Stimulated activated CD4-positive, alpha-beta T cell treated with anti-CD3 and anti-CD28 coated beads, Interleukin-2, amount 100 ng/mL, for 24 hours (primary cell): ENCODE measurements at places on chromosomes 12 and 14.

DNA sequence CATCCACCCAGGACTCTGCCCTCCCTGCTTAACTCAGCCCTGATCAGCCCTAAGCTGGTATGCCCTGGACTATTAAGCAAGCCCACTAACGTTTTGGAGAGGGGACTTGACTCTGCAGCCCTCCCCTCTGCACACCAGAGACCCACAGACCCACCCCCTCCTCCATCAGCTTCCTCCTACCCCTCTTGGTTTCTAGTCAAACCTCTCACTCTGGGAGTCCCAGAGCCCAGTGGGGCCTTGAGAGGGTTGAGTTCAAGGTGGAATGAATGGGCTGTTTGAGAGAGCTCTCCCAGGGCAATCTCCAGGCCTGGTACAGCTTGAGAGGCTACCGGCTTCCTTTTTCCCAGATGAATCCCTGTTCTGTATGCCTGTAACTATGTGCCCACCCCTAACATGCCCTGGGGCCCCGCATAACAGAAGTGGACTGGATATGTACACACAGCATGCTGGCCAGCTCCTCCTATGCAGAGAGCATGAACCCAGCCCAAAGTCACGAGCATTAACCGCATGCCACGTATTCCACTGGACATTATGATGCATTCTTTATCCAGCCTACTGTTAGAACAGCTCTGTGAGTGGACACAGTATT is 43.6 kb downstream of the IRF2BPL start:
- DNase-seq: no peak

GRCh38 chr12:105986779-105987684 is 151.7 kb downstream of the NUAK1 start:
- no peak for DNase-seq

- no peak for DNase-seq
Measured at GRCh38 chr12:3420693-3421092, 70.3 kb upstream of the PRMT8 start.

- DNase-seq: no peak
Measured at GRCh38 chr12:24850496-24850895, 98.4 kb downstream of the BCAT1 start.

- no peak for DNase-seq
Measured at GRCh38 chr12:113476176-113476986, 4.7 kb upstream of the LHX5 start.

- no peak for DNase-seq
Measured at GRCh38 chr14:71541271-71541670, 391.0 kb upstream of the RGS6 start.

GRCh38 chr14:78018283-78018682 is 151.9 kb upstream of the NRXN3 start:
- no peak for DNase-seq

DNA sequence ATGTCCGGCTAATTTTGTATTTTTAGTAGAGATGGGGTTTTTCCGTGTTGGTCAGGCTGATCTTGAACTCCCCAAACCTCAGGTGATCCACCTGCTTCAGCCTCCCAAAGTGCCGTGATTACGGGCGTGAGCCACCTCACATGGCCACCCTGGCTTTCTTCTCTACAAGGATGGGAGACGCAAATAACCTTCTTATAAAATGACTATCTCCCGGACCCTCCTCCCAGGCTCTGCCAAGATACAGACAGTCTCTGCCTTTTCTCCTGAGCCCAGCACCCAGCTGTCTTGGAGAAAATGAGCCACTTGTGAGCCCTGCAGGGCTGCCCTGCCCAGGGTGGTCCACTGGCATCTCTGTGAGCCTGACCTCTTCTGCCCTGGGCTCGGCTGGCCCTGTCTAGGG is 34.7 kb upstream of the RBM19 start:
- DNase-seq: no peak

- no peak for DNase-seq
Measured at GRCh38 chr12:65586796-65587195, 237.5 kb upstream of the HMGA2 start.

DNA sequence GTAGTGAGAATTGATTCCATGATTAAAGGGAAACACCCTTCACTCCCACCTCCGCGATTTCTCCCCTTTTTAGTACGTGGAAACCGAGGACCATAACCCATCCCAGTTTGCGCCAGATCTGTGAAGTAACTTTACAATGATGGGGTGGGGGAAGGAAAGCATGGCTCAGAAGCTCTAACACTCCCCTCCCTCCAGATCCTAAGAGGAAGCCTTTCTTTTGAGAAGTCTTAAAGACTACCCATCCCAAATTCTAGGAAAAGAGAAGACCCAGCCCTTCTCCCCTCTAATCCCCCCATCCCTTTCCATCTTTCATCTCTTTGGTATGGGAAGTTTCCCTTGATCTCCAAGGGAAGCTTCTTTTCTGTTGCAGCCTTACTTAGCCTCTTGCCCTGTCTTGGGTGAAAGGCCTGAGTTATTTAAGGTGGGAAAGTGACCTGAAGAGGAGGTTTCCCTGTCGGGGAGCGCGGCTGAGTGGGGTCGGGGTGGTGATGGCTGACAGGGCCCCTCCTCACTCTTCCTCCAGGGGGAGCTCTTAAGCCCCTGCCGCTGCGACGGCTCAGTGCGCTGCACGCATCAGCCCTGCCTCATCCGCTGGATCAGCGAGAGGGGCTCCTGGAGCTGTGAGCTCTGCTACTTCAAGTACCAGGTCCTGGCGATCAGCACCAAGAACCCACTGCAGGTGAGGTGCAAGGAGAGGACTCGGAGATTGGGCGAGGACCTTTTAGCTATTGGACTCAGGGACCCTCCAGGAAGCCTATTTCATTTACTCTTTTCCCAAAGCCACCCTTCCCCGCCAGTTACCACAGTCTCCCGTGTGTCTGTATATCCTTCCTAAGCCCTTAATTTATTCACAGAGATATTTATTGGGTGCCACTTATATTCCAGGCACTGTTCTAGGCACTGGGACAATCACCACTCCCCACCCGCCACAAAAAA is 1.8 kb downstream of the MARCHF9 start:
- peak; percentile 77 for DNase-seq

DNA sequence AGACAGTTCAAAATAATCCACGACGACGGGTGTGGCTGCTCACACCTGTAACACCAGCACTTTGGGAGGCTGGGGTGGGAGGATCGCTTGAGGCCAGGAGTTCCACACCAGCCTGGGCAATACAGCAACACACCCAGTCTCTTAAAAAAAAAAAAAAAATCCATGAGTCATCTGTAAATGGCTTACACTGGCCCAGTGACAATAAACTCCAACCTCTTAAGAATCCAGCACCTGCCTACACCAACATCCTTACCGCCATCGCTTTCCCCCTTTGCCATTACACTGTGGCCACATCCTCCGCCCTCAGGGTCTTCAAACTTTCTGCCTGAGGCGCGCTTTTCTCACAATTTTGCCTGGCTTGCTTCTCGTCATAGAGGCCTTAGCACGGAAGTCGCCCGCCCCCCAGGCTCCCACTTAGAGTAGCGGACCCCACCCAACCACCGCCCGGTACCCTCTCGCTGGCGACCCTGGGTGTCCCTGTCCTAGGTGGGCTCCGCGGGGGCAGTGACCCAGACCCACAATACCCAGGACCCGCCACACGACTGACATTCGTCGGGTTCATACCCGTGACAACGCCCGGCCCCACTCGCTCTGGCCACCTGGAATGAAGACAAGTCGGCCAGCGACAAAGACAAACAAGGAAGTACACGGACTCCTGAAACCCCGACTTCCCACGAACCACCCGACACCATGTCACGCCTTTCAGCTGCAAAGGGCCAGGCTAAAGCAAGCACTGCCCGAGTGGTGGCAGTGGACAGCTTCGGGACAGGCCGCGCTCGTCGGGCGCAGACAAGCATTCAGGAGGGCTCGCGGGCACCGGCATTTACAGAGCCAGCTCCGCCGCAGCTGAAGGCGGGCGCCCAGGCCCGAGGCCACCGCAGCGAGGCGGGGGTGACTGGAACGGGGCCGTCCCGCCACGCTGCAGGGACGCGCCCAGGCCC is 636 bp downstream of the GOLGA3 start:
- DNase-seq: peak; percentile 35

DNA sequence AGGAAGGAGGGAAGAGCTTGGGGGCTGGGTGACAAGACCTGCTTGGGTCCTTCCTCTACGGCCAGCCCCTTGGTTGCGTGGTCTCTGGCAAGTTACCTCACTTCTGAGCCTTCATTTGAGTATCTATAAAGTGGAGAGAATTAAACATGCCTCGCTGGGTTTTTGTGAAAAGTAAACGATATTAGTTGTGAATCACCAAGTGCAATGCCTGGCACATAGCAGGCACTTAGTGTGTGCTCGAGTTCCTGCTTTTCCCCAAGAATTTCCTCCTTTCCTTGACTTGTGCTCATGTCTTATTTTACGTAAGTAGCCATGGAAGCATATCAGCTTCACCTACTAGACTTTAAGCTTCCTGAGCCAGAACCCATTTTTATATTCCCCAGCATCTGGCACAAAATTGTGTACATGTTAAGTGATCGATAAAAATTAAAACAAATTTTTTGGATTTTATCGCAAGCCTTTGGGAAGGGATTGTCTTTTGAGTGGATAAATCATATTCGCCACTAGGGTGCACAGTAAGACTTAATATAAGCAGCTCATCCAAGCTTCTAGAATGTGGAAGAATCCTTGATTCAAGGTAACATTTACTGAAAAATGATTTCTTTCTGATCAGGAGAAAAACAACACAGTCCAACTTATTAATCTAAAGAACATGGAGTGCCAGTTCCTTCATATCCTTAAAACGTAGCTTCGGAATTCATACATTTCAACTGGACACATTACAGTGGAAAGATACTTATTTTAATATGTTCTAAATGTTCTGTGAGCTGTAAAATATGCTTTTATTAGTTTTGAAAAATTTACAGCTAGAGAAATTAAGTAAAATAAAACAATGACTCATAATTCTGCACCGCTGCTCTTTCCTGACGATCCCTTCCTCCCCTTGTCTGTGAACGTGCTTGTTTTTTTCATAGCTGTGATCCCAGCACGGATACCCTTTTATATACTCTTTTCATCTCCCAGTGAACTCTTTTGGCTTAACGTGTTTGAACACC is 62.0 kb downstream of the SLC25A47 start:
- DNase-seq: no peak

DNA sequence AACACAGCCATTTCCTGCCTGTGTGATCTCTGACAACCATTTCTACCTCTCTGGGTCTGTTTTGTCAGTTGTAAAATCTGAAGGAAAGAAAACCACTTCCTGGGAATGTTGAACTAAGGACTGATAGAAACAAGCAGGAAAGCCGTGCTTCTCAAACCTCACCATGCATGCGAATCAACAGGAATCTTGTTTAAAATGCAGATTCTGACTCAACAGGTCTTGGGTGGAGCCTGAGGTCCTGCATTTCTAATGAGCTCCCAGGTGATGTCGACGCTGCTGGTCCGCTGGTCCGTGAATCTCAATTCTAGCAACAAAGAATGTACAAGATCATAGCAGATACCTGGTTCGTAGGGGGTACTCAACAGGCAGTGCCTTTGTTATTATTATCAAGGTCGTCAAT is 38.0 kb upstream of the GPATCH2L start:
- no peak for DNase-seq

DNA sequence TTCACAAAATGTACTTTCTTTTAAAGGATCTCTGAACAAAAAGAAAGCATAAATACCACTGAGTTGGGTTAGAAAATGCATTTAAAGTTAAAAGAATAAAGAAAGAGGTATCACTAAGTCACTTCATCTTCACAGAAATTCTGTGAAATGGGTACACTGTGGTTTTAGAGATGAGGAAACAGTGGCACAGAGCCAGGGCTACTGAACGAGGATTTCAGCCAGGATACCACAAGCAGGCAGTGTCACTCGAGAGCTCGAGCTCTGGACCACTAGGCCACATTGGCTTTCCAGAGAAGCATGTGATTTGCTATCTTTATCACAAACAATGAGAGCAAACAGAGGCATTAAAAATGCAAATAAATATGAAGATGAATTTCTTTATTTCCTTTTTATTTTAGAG is 51.0 kb downstream of the WDHD1 start:
- no peak for DNase-seq

DNA sequence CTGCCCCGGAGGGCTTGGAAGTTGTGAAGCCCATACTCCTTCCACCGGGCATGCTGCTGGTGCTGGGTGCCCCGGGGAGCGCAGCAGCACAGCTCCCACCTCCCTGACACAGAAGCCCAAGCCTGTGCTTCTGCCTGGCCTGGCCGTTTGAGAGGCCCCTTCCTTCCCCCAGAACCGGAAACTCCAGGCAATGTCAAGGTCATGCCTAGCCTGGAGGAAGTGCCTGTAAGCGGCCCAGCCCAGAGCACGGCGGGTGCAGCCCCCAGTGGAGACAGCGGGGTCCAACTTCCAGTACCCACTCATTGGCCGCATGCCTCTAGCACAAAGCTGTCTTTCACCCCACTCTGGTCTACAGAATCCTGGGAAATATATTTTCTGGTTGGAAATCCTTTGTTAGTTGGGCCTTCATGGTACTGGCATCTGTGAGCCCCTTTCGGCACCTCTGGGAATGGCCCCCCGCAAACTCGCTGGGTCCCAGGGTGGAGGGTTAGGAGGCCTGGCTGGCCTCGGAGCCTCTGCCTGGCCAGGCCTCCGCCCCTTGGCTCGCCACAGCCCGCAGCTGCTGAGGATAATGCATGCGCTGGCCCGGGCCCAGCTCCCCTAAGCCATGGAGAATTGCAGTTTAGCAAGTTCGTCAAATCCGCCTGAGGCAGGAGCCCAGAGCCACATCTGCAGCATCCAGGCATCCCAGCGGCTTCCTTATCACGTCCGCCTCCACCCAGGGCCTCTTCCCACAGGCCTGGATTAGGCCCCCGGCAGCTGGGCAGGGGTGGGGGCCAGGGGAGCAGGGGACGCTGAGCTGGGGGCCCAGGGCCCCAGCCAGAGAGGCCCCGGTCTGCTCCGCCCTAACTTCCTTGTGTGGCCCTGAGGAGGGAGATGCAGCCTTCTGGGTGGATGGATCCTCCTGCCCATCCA is 48.9 kb upstream of the DLK1 start:
- no peak for DNase-seq

GRCh38 chr14:59308673-59309072 is 120.2 kb downstream of the DAAM1 start:
- DNase-seq: no peak

DNA sequence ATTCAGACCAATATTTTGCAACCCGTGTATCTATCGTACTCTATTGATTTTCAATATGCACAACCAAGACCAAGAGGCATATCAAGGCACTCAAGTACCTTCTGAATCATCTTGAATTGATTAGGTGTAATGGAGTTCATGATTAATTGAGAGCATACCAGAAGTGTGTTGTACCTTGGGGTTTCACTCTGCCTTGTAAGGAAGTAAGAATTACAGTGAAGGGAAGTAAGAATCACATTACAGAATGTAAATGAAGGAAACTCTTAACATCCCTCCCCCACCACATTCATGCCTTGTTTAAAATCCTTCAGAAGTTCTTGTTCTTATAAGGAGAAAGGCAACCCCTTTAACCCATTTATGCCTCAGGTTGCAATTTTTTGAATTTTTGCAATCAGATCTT is 5.4 kb upstream of the MGAT4C start:
- no peak for DNase-seq

- no peak for DNase-seq
Measured at GRCh38 chr12:86249851-86250250, 6.3 kb downstream of the MGAT4C start.

GRCh38 chr12:119594772-119595445 is 1.3 kb downstream of the TMEM233 start:
- DNase-seq: no peak

- DNase-seq: no peak
Measured at GRCh38 chr14:106578481-106578880, 1052.1 kb downstream of the TMEM121 start.

- DNase-seq: no peak
Measured at GRCh38 chr14:66206554-66206953, 279.6 kb upstream of the CCDC196 start.
